C1 segment of cervical spinal cord (tissue), 14 donors: ENCODE measurements at places on chromosomes 7 and 10.
A peak's percentile ranks its signal among the peaks of the same experiment; 100 is the strongest.

DNA sequence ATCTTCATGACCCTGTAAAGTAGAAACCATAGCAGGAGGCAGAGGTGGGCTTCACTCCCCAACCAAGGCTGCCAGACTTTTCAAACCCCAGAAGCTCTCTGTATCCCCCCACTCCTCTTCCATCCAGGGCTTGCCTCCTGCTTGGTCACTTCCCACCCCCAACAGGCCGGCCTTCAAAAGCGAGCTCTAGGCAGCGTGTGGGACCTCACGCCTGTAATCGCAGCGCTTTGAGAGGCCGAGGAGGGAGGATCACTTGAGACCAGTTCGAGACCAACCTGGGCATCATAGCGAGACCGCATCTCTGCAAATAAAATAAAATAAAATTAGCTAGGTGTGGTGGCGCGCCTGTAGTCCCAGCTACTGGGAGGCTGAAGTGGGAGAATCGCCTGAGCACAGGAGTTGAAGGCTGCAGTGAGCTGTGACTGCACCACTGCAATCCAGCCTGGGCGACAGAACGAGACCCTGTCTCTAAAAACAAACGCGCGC, 743 bp upstream of the POR start:
- peak; percentile 32 for DNase-seq

GRCh38 chr7:29639386-29639785, 75.8 kb downstream of the PRR15 start:
- DNase-seq, result no peak

DNA sequence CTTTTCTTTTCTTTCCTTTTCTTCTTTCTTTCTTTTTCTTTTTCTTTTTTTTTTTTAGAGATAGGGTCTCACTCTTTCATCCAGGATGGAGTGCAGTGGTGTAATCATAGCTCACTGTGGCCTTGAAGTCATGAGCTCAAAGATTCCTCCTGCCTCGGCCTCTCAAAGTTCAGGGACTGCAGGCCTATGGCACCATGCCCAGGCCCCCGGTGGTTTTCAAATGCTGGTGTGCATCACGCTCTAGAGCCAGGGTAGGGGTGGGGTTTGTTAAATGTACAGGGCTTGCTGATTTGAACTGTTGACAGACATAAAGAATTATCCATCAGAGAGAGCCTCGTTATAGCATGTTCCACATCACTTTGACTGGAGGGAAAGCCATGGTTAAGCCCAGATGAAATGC, 5.8 kb downstream of the MINDY4 start:
- DNase-seq, result no peak

- DNase-seq, result no peak
These were observed 519.4 kb downstream of the CNTNAP2 start for GRCh38 chr7:146636033-146636356.

GRCh38 chr10:132921086-132921485, 21.3 kb downstream of the CFAP46 start:
- DNase-seq, result no peak

- DNase-seq, result no peak
These were observed 42.5 kb downstream of the ZCCHC24 start for GRCh38 chr10:79402951-79403350.

- no peak for DNase-seq
These were observed 55.1 kb upstream of the GLCCI1 start for GRCh38 chr7:7913504-7913903.

GRCh38 chr7:130932088-130932487, 198.1 kb upstream of the KLF14 start:
- DNase-seq, result no peak

DNA sequence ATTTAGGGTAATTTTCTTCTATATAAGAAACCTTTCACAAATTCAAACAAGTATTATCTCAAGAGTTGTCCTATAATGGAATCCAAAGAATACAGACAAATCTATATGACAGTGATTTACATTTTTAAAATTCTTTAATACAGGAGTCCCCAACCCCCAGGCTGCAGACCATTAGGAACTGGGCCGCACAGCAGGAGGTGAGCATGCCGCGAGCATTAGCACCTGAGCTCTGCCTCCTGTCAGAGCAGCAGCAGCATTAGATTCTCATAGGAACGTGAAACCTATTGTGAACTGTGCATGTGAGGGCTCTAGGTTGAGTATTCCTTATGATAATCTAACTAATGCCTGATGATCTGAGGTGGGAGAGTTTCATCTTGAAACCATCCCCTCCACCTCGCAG, 37.7 kb downstream of the SNX13 start:
- no peak for DNase-seq

DNA sequence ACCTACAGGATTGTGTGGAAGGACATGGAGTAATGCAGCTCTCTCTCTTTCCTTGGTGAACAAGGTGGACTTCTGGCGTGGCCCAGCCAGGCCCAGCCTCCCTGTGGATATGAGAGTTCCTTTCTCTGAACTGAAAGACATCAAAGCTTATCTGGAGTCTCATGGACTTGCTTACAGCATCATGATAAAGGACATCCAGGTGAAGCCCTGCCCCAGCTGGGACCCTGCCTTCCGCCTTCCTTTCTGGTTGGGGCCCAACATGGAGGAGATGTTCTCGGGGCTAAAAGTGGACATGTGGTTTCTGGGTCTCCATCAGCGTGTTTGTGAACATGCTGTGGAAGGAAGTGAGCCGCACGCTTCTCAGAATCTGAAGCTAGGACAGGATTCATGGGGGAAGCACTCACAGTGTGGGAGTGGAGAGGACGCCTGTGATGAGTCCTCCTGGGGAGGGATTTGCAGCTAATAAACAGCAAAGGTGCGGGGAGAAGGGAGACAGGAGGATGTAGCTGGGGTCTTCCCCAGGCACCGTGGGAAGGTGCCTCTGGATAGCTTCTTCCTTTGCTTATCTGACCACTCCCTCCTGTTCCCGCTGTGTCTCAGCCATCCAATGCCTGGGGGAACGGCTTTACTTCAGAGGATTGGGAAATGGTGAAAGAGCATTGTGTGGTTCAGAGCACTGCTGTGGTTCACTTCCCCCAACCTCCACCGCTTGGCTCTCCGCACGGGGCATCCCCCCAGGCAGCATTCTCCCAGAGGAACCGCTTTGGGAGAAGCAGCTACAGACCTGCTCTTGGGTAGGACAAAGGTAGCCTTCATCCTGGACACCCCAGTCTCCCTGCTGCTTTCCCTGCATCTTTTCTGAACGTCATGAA, 5.5 kb downstream of the CPA5 start:
- DNase-seq, result no peak

GRCh38 chr7:43872406-43873110, 3.2 kb upstream of the MRPS24 start:
- peak; percentile 35 for DNase-seq

DNA sequence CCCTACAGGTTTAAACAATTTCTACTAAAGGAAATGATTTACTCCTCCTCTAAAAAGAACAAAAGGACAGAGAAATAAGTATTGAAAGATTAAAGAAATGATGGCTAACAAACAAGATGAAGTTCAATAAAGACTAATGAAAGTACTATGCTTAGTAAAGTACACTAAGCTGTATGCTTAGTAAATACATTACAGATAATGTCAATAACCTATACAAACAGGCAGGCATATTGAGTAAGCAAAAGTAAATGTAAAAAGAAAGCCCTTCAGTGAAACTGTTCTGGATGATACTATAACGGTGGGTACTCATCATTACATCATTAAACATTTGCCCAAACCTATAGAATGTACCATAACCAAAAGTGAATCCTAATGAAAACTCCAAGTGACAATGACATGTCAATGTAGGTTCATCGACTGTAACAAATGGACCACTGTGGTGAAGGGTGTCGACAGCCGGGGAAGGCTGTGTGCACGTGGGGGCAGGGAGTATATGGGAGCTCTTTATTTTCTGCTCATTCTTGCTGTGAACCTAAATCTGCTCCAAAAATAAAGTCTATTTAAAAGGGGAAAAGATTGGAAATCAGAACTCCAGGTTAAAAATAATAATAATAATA, 34.0 kb downstream of the CYTH3 start:
- DNase-seq, result no peak

GRCh38 chr10:31207636-31208035, 111.4 kb upstream of the ZEB1 start:
- no peak for DNase-seq

GRCh38 chr10:76115471-76116155, 684.2 kb downstream of the LRMDA start:
- DNase-seq, result no peak

DNA sequence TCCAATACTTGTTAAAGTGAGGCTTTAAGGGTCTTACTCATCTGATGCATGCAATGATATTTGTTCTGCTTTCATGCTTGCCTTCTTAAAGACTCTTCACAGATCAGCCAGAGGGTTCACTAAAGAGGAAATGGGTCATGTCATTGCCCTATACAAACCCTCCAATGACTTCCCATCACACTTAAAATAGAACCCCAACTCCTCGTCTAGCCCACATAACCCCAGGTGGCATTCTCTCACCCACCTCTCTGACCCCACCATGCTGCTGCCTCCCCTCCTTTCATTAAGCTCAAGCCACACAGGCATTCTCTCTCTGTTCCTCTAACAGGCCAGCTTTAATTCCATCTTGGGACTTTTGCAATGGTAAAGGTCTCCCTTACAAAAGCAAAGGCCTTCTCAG, 253.6 kb downstream of the GRID1 start:
- no peak for DNase-seq

DNA sequence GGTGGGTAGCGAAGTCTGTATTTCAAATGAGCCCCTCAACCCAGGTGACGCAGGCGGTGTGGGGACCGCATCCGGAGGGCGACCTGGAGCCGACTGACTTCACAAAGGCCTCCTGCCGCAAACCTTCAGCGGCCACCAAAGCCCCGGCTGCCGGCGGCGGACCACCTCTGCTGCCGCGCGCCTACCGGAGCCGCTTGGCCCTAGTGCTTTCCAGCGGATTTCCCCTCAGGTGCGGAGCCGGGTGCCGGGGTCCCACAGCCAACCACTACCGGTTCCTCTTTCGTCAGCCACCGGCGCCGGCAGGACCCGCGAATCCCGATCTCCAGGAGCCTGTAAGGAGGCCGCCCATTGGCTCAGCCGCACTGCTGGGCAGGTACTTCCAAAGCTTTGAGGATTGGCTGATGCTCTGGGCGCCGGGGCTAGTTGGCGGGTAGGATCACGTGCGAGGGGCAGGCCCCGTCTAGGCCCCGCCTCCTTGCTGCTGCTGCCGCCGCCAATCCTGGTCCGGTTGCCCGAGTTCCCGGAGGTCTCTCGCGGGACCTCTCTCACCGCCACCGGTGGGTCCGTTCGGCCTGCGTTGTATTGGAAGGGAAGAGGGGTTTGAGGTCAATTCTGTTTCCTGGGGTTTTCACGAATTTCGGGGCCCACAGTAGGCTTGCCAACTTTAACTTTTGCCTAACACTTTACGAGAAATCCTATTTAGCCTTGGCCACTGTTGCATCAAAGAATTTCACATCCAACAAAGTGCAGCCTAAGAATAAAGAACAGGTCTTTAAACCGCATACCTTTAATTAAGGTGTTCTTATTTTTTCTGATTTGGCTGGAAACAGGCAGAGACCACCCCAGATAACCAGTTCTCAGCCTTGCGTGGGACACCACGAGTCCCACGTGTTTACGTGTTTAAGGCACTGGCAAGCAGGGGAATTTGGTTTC, at the start of gene GSTO2:
TSS of gene GSTO2 (plus strand) at position 472 of the 933 bp plus-strand sequence. CDS start 5,732 bp downstream, outside the sequence.
- peak; percentile 99 for DNase-seq

- DNase-seq, result no peak
These were observed 168.9 kb downstream of the SNX10 start for GRCh38 chr7:26460351-26461085.

- no peak for DNase-seq
These were observed 315.0 kb downstream of the IPMK start for GRCh38 chr10:57952741-57953140.

GRCh38 chr7:5248201-5248885, 34.4 kb upstream of the SLC29A4 start:
- DNase-seq, result no peak

DNA sequence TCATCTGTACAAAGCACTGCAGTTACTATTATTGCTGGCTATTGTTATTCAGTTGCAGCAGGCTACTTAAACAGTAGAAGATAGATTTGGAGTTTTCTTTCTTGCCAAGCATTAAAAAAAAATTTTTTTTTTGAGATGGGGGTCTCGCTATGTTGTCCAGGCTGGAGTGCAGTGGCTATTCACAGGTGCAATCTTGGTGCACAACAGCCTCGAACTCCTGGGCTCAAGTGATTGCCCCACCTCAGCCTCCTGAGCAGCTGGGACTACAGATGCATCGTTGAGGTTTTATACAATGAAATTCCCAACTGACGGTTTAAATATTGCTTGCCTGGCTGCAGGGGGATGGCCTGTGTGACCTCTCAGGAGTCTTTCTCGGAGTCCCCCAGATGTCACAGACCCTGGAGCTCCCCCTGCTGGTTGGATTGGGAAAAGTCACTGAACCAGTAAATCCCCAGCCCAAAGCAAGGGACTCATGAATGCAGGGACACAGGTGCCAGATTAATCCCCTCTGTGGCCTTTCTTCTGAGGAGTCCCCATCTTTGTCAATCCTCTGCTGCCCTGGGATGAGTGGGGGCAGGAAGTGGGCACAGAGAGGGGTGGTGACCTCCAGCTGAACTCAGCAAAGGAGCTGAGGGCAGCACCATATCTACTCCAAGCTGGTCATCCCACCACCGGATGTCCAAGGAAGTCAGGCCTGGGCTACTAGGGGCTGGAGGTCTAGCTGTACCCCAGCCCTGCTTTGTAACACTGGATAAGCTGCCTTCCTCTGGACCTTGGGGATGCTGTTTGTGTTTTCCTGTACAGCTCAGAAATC, 149.6 kb downstream of the C10orf105 start:
- peak; percentile 40 for DNase-seq

DNA sequence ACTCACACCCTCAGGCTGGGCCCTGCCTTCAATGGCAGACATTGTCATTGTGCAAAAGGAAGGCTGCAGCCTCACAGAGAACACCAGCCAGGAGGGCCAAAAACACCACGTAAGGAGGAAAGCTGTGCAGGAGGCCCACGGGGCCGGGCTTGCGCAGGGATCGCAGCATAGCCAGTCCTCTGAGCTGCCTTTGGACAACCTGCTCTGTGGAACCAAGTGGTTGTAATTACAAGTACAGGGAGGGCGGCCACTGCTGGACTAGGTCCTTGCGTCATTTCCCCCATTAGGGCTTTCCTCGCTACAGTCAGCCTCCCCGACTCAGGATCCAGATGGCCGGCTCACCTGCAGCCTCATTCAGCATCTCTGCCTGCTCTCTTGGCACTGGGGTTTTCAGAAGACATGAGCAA, 66.9 kb downstream of the FAM53B start:
- DNase-seq, result no peak

DNA sequence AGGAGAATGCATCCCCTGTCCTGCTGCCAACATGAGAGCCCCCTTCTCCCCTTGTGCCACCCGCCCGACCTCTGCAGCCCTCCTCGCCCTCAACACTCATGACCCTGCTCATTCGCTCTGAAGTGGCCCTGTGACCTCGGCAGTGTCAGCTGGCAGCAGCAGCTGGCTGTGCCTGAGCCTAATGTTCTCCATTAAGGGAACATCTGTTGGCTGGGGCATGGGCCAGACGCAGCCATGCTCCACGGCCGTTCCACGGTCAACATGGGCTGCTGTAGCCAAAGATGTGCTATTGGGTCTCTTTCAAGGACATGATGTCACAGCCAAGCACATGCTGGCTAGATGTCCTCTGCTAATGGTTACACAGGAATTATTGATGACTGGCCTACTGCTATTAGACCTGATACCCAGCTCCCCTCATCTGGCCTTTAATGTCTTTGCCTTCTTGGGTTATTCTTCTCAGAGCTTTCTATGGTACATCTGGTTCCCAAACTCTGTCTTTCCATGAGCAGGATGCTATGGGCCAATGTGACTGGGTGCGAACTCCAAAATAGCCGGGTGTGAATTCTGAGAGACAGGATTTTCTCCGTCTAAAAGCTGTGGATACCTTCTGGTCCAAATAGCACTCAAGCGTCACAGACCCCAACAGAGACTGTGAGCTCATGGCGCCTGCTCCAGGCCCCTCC, 22.4 kb downstream of the ADCYAP1R1 start:
- DNase-seq, result no peak
